ENCODE measurements at places on chromosomes 16 and 17.

GRCh38 chr17:9472541-9472940 is 103.1 kb downstream of the STX8 start:
- DNase-seq = no peak

- DNase-seq = no peak
Measured at GRCh38 chr16:53078765-53079485, 24.1 kb downstream of the CHD9 start.

GRCh38 chr17:31479524-31479923 is 88.0 kb downstream of the RAB11FIP4 start:
- DNase-seq = no peak

DNA sequence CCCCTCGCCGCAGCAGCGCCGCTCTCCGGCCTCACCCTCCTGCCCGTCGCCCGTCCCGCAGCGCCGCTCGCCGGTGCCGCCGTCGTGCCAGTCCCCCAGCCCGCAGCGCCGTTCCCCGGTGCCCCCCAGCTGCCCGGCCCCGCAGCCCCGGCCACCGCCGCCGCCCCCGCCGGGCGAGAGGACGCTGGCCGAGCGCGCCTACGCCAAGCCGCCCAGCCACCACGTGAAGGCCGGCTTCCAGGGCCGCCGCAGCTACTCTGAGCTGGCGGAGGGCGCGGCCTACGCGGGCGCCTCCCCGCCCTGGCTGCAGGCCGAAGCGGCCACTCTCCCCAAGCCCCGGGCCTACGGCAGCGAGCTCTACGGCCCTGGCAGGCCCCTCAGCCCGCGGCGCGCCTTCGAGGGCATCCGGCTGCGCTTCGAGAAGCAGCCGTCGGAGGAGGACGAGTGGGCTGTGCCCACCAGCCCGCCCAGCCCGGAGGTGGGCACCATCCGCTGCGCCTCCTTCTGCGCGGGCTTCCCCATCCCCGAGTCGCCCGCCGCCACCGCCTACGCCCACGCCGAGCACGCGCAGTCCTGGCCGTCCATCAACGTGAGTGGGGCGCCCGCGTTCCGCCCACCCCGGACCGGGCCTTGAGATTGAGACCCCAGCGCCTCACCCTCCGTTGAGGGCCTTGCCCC is 15.0 kb downstream of the TBKBP1 start:
- peak; percentile 40 for DNase-seq

GRCh38 chr17:7992516-7992915 is 9.9 kb upstream of the GUCY2D start:
- DNase-seq = no peak

- no peak for DNase-seq
Measured at GRCh38 chr17:60141111-60142018, 8.4 kb upstream of the CA4 start.

GRCh38 chr17:51508048-51508447 is 247.7 kb downstream of the UTP18 start:
- no peak for DNase-seq

GRCh38 chr16:56324406-56324805 is 100.9 kb downstream of the AMFR start:
- no peak for DNase-seq

DNA sequence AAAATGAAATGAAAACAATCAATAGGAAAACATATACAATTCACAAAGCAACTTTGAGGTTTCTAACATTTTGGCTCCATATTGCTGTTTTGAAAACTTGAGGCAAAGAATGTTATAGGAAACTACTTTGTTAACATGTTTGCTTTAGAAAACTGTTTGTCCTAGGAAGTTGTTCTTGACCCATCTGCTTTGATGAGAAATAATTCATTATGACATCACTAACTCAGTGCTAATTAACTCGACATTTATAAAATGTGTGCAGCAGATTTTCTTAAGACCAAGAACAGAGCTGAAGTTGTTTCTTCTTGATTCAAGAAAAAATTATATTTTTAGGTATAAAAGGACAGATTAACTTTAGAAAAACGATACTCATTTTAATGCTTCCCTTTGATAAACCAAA is 94.7 kb downstream of the SOX9 start:
- DNase-seq = no peak

- DNase-seq = no peak
Measured at GRCh38 chr17:72068643-72069042, 52.2 kb upstream of the SOX9 start.

DNA sequence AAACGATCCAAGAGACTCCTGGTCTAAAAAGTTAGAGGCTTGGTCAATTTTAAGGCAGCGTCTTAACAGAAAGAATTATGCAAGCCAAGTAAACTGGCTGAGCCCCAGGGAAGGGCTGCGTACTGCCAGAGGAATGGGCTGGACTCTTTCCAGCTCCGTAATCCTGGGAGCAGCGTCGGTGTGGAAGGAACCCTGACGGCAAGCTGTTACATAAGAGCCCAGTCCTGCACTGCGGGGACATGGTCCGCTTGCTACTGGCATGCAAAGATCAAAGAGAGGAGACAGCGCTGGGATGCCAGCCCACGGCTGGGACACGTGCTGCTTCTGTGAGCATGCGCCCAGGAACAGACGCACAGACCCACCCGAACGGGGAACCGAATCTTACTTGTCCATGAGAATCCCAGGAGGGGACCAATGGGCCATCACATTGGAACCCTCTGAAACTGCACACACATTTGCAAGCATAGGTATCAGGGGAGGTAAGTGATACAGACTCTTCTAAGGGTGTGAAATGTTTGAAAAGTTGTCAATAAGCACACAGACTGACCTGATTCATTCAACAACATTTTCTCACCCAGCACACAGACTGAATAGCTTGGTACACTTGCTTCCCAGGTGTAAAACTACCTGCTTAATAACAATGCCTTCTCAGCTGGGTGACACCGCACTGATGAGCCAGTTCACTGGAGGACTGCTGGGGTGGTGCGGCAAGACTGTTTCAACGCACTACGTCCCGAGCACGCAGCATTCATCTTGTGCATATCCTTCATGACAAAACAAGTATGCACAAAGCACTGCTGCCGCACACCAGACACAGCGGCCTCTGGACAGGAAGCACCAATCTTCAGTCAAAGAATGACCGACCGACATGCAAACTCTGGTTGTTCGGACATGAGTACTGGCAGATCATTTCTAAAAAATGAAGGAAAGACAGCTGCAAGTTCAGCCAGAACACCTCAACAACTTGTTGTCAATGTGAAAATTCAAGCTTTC is 94.9 kb downstream of the ANKRD11 start:
- DNase-seq = peak; percentile 95

DNA sequence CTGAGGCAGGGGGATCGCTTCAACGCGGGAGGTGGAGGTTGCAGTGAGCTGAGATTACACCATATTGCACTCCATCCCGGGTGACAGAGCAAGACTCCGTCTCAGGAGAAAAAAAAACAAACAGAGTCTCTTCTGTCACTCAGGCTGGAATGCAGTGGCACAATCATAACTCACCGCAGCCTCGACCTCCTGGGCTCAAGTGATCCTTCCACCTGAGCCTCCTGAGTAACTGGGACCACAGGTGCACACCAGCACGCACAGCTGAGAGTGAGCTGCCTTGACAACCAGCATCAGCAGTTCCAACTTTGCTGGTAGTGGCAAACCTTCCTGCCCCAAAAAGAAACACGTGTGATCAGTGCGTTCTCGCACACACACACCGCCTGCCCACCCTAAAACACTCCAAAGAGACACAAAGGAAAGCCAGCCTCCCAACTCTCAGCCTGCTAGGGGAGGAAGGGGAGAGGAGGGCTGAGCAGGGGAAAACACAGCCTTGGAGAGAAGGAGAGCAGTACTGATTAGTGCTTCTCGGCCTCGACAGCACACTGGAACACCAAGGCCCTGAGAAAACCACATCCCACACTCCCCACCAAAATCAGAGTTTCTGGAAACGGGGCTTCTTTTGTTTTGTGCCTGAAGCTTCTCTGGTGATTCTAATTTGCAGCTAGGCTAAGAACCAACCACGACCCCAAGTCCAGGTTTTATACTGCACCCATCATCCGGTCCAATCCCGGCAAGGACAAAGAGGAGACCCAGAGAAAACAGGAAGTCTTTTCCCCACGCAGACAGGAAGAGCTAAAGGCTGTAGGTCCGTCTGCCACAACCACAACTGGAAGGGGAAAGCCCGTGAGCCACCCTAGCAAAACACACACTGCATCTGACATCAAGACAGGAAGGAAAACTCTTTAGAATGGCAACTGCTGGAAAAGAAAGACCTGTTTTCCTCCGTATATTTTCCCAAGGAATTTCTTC is 28.8 kb downstream of the ZCCHC14 start:
- DNase-seq = peak; percentile 45

- DNase-seq = no peak
Measured at GRCh38 chr17:81440511-81441244, 45.4 kb downstream of the BAHCC1 start.

- no peak for DNase-seq
Measured at GRCh38 chr17:10088444-10088843, 110.0 kb downstream of the GAS7 start.

DNA sequence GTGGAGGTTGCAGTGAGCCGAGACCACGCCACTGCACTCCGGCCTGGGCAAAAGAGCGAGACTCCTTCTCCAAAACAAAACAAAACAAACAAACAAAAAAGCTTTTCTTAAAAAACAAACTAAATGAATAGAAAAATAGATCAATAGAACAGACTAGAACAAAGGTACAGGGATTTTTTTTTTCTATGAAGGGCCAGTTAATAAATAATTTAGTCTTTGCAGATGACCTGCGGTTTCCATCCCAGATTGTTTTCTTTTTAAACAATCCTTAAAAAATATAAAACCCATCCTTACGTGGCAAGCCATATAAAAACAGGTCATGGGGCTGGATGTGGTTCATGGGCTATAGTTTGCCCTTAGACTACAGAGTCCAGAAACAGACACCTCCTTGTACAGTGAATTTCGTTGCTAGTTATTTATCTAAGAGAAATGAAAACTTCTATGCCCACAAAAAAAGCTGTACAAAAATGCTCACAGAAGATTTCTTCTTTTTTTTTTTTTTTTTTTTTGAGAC is 45.4 kb downstream of the CREBBP start:
- no peak for DNase-seq

DNA sequence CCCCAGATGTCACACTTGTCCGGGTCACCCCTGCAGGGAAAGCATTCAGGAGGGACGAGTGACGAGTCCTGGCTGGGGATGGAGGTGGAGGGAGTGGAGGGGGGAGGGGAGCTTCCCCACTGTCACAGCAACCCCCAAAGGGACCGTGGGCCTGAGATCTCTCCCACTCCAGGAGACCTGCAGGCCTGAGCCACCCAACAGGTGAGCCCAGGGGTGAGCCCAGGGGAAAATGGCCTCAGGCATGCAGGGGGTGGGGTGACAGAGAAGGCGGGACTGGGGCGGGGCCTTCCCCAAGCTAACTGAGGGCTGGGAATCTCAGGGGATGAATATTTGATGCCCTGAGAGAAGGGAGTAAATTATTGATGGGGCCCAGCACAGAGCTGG is 2.4 kb downstream of the USH1G start:
- DNase-seq = no peak

GRCh38 chr17:16911141-16911937 is 60.6 kb downstream of the TNFRSF13B start:
- no peak for DNase-seq

GRCh38 chr16:84914273-84914672 is 94.5 kb downstream of the CRISPLD2 start:
- DNase-seq = no peak

DNA sequence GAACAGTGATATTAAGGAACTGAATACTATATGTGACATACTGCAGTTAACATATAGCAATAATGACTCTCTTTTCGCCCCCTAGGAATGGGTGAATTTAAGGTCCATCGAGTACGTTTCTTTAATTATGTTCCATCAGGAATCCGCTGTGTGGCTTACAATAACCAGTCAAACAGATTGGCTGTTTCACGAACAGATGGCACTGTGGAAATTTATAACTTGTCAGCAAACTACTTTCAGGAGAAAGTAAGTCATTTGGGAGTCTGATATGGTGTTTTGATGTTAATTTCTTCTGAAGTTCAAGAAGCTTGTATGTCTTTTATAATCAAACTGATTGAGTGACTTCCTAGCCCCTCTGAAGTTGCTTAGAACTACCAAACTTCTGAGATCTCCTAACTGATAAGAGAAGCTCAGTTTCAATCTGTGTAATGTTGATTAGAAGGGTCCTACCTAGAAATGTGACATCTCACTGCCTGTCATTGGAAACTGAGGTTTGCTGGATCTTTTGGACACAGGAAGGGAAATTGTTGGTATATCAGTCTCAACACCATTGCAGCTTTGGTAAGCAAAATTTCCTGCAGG is 1.0 kb downstream of the UTP4 start:
- DNase-seq = no peak

DNA sequence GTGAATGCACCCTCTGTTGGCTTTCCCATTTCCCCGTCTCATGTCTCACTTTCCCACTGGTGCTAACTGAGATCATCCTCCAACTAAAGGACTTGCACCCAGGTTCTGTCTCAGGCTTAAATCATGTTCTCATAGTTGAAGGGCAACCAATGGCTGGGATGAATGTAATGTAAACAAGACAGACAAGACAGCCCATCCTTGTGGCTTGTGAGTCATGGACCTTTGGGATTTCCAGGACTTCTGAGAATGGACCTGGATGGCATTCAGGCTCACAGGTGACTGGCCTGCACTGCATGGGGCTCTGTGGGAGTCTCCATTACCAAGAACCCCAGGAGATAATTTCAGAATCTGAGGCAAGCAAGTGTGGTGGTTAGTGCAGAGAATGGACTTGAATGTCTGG is 347.5 kb downstream of the HAPSTR1 start:
- DNase-seq = no peak

DNA sequence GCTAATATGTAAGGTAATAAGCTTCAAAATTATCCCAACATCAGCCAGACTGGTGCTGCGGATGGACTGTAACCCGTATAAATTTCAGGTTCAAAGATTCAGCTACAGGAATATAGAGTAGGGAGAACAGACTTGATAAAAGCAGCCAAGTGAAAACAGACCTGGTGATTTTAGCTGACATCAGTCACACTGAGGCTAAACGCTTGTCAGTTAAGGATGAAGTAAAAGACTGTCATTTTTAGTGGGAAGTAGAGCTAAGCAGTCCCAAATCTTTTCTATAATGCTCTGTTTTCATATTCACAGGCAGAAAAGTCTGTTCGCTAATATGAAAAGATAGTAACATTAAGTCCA is 35.4 kb downstream of the CMTM4 start:
- DNase-seq = no peak

GRCh38 chr16:56513972-56514371 is 5.9 kb downstream of the BBS2 start:
- no peak for DNase-seq

- DNase-seq = no peak
Measured at GRCh38 chr17:59790910-59791309, 83.5 kb downstream of the VMP1 start.

DNA sequence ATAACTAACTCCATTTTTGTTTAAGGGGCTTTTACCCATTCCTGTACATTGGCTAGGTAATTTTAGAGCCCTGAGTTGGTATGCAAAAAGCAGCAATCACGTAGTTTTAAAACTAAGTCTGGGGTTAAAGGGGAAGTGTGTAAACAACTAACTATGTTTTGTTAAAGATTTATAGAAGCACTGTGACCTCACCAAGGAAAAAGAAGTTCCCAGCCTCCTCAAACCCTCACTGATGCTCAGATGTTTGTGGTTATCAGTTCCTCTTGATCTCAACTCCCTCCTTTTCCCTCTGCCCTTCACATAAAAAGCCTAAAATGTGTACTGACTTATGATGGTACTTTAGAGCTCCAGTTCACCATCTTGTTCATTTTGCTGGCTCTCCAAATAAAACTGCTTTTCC is 119.9 kb upstream of the IRX6 start:
- no peak for DNase-seq

- DNase-seq = no peak
Measured at GRCh38 chr16:88638323-88639230, at the start of gene IL17C. IL17C (plus strand) TSS chr16:88638572; CDS start chr16:88638642, 70 bp downstream.

- no peak for DNase-seq
Measured at GRCh38 chr17:59696682-59697277, 10.4 kb downstream of the PTRH2 start.
